BE2C (cell line): ENCODE measurements at places on chromosomes 16 and 17.
A peak's percentile ranks its signal among the peaks of the same experiment; 100 is the strongest.

- DNase-seq = no peak
Observed at GRCh38 chr17:43823350-43824084, 9.4 kb downstream of the MPP3 start.

DNA sequence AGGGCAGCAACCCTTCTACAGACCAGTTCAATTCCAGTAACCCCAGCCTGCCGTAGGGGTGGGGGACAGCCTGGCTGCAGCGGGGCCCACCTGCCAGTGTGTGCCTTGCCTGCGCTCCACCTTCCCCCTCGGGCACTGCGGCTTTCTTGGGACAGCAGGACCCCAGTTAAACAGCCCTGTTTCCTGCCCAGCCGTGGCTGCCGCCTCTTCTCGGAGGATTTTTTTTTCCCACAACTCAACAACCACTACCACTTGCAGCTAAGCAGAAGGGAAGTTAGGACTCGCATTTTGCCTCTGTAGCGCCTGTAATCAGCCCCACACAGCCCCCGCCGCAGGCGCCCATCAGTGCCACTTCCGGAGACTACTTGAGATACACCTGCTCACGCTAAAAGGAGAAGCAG lies 76.1 kb downstream of the RAI1 start:
- DNase-seq = no peak

GRCh38 chr17:82023447-82024241 lies 539 bp downstream of the LRRC45 start:
- DNase-seq = peak; percentile 48

DNA sequence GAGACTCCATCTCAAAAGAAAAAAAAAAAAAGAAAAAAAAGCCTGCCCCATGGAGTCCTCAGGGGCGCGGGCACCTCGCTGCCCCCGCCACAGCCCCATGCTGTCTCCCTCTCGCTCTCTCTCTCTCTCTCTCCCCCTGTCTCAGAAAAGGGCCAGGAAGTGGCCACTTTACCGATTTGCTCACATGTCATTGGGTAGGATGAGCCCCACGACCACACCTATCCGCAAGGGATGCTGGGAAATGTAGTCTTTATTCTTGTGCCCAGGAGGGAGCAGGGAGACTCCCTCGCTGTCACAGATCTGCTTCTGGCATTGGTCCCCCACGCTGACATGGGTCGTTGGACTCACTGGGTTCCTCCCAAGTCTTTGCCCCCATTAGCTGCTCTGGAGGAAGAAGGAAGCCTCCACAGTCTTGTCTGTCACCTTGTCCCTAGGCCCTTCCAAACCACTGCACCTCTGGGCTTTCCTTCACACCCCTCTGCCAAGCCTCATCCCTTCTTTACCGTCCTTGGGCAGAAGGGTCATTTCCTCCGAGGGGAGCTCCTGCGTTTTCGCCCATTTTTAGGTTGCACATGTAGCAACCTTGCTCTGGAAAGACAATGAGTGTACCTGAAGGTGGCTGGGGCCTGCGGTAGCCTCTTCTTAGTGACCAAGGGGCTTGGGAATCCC lies 6.9 kb upstream of the GJD3 start:
- no peak for DNase-seq

DNA sequence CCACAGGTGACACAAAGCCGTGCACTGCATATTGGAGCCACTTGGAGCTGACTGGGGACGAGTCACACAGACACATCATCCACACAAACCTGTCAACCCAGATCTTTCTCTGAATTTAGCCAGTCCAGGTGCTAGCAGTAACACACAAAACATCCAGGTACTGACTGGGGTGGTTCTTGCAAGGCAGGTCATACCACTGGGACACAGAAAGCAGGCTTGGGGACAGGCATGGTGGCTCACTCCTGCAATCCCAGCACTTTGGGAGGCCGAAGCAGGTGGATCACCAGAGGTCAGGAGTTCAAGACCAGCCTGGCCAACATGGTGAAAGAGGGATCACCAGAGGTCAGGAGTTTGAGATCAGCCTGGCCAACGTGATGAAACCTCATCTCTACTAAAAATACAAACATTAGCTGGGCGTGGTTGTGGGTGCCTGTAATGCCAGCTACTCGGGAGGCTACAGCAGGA lies 14.9 kb downstream of the ENPP7 start:
- no peak for DNase-seq

DNA sequence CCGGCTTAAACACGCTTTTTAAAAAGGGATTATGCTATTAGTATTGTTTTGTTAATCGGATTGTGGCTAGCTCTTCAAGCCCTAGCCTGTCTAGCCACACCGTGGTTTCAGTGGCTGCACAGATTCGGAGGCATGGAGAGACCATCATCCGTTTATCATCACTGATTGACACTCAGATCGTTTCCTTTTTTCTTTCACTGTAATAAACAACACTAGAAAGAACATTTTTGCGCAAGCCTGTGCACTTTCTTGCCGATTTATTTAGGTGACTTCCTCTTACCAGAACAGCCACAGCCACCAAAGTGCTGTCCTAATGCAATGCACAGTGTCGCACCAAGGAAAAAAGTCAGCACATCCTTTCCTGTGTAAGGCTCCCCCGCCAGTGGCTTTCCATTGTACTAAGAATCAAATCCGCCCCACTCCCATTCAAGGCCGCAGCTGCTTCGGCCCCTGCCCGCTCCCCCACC lies 78.2 kb downstream of the CRISPLD2 start:
- DNase-seq = no peak

DNA sequence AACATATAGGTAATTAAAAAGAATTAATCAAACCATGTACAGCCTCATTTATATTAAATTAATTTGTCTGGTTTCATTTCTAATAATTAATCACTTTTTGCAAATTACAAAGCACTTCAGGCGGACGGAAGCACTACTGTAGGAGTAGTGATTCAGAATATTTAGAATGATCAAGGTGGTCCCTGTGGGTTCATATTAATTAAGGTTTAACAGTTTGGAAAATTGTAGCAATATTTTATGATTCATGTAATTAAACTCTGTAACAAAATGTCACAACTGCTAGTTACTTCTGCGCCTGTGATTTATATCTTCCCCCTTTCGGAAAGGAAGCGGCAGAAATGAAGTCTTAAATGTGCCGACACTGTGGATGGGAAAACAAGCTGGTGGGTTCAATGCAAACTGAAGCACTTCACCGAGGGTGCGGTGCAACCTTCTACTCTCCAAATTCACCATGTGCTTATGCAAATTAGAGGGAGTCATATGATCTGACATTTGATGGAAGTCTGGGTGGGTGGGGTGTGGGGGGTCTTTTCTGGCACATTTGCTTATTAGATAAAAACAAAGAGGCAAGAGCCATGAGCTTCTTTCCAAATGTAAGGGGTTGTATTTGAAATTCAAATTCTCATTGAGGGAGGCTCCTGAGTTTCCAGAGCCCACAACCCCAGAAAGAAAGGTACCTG lies 679.4 kb downstream of the TOX3 start:
- no peak for DNase-seq

DNA sequence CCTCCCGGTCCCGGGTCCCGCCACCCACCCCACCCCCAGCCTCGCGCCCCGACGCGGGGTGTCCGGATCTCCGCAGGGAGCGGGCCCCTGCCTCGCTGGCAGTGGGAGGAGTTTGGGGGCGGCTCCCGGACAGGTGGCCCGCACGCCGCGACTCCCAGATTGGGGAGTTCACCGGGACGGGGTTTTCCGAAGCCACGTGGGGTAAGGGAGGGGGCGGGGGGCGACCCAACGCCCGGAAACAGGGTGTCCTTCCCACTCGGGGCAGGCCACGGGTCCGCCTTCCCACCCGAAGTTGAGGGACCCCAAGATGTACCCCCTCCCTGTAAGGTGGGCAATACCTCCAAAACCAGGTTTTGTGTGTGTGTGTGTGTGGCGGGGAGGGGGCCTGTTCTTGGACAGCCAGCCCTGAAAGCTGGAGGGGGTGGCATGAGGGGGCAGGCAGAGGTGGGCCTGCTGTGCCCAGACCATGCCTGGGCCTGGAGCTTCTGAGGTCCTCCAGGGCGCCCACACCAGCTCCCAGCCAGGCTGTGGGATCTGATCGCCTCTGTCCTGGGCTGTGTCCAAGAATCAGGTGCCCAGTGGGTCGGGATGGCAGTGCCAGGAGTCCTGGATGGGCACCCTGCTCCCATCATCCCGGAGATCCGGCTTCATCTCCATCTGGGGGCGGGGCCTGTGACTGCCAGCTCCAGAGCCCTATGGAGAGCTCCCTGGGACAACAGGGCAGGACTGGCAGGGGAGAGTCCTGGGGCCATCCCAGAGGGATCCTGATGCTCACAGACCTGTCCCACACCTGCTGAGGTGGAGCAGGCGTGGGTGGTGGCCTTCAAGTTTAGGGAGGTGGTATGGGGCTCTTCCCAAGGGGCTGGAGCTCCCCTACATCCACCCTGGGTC lies 767 bp downstream of the SYNGR2 start:
- peak; percentile 56 for DNase-seq

- no peak for DNase-seq
Observed at GRCh38 chr17:65864394-65864793, 302.9 kb upstream of the AXIN2 start.

- DNase-seq = no peak
Observed at GRCh38 chr16:48318630-48319029, 66.6 kb downstream of the SIAH1 start.

- DNase-seq = no peak
Observed at GRCh38 chr17:72134608-72135394, 14.0 kb downstream of the SOX9 start.

DNA sequence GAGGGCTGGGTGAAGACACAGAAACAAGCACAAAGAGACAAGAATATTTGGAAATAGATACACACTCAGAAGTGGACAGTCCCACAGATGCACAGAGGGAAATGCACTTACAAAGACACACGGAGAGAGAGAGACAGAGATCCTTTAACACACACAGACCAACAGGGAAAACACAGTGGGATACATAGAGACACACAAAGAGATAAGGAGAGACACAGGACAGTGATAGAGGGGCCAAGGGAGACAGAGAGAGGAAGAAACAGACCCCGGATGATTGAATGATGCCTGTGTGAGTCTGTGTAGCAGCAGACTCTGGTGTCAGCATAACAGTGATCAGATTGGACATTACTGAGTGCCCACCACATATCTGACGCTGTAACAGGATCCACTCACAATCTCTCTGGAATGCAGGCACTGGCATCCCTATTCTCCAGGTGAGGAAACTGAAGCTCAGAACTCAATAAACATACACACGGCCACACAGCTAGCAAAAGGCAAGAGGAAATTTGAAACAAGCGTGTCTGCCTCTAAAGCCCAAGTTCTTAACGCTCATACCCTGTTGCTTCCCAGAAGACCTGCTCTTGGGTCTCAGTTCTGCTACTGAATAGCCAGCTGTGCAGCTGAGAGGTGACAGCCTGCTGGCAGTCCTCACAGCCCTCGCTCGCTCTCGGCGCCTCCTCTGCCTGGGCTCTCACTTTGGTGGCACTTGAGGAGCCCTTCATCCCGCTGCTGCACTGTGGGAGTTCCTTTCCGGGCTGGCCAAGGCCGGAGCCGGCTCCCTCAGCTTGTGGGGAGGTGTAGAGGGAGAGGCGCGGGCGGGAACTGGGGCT lies 186.3 kb upstream of the NLRP1 start:
- DNase-seq = no peak

GRCh38 chr16:72797621-72798020 lies 250.3 kb downstream of the ZFHX3 start:
- no peak for DNase-seq

DNA sequence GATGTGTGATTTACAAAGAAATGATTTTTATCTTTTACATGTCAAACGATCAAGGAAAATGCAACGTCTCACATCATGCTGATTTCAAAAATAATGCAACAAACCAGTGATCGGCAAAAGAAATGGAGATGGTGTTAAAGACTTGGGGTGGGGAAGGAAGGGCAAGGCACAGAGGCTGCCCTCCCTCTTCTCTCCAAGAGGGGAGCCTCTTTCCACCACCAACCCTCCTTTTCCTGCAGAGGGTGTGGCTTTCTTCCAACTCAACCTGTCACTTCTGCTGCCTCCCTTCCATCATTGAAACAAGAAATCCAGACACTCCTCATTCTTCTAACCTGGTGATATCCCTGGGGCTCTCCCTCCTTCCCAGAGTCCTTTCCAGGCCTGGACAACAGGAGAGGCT lies 320.8 kb downstream of the SLC39A11 start:
- DNase-seq = no peak

- peak; percentile 49 for DNase-seq
Observed at GRCh38 chr17:2094891-2095535, 40.1 kb downstream of the HIC1 start.

- DNase-seq = no peak
Observed at GRCh38 chr17:57697891-57698711, 47.0 kb downstream of the CCDC182 start.

GRCh38 chr16:81513204-81514040 lies 68.8 kb downstream of the CMIP start:
- DNase-seq = no peak

DNA sequence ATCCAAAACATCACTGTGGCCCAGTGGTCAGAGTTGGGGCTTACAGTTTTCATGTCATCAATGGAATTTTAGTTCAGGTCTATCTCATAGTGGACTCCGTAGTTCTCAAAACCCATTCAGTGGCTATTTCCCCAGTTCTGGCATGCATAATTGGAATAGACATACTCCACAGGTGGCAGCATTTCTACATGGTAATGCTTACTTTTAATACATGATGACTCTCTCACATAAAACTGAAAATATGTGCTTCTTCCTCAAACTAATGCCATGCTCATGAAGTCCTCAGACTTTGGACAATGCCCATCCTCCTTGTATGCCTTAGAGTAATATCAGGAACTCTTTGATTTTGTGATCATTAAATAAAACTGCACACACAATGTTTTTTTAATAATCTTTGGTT lies 857.4 kb upstream of the GOT2 start:
- DNase-seq = no peak

DNA sequence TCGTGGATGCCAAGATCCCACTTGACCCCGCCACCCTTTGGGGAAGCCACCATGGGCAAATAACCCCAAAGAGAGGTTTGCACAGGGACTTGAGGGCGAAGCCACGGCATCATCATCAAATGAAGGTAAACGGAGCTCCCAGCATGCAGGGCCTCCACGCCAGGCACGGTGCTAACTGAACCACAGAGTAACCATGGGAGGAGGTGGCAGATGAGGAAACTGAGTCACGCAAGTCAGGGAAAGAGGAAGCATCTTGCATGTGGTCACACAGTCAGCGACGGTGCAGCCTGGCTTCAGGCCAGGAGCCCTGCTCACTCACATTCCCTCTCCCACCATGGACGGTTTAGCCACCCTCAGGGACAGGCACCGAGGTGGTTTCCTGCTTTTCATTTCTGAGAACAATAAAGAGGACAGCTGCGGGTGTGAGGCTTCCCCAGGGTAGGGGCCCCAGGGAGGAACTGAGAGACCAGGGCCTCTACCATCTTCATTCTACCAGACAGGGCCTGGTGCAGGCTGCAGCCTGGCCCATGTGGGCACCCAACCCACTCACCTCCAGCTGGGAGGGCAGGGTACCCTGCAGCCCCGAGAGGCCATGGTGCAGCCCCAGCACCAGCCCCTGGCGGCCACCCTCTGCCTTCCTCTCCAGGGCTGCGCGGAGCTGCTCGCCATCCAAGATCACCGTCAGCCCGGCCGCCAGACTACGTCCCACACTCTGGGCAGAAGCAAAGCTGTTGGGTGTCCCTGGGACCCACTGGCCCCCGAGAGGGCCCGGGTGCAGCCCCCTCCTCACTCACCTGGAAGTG lies 78.3 kb downstream of the RMI2 start:
- DNase-seq = no peak

GRCh38 chr16:4864728-4865127 lies 17.4 kb downstream of the UBN1 start:
- no peak for DNase-seq
